ENCODE measurements at places on chromosomes 7 and 10. TPM values are rescaled to one million over a fixed set of nuclear protein-coding genes. Genes with fewer than 3 reads are reported as not detected.
A peak's percentile ranks its signal among the peaks of the same experiment; 100 is the strongest.

The ATOH7 gene
- total RNA-seq = 0.16 TPM

The TMEM213 gene
- total RNA-seq = 30.2 TPM

DNA sequence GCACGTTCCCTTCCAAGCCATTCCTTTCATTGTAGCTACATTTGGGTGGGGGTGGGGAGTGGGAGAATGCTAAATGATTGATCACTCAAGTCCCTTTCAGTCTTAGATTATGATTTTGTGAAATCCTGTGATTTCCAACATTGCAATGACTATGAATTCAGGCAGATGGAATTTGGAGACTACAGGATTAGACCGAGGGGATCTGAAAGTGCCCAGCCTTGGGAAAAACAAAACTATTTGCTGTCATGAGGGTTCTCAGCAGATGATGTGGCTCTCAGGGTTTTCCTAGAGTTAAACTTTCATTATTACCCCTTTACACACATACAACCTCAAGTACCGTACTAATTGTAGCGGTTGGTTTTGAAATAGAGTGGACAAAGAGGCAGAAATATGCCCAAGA, 4.7 kb downstream of the MACROH2A2 start:
- H3K4me1 ChIP-seq = no peaks in the 10 kb centered on the region
- no peaks in the 10 kb centered on the region for H3K27me3 ChIP-seq
- no peak overlapping the region for H3K4me3 ChIP-seq

The IL2RA gene
- 11.9 TPM for total RNA-seq

DNA sequence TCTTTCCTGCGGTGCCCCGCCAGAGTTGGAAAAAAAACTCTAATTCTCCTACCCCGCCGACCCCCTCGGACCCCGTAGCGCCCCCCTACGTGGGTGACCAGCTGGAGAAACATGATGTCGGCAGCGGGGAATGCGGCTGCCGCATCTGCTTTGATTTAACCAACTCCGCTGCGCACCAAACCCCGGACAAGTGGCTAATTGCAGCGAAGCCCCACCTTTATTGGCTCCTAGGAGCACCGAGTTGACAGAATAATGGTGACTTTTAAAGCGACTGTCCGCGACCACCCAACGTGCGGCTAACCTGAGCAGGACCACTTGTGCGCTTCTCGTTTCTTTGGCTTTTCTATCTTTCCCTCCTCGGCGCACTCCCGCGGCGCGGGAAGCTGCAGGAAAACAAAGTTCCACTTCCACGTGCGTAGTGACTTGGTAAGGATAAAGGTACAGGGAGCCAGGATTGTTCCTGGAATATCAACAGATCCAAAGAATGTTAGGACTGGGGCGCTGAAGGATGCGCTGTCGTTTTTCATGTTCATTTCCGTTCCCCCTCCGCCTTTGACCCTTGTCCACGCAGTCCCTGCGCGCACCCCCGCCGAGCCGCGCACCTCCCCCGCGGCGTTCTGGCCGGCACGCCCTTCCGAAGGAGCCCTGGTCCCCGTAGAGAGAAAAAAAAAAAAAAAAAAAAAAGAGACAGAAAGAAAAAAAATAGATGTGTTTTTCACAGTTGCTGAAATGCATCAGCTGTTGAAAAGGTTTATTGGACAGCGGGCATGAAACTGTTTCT, 1.4 kb downstream of the WNT16 start:
- H3K27me3 ChIP-seq = peaks cover 41% of the 10 kb centered on the region
- peak overlapping the region; percentile 52 for H3K4me3 ChIP-seq
- peak; percentile 43 for DNase-seq
- no peaks in the 10 kb centered on the region for H3K36me3 ChIP-seq
- H3K27ac ChIP-seq = no peak overlapping the region

The CHN2 gene
- total RNA-seq = 22.5 TPM

The SPDYE2 gene
- 0.50 TPM for total RNA-seq

DNA sequence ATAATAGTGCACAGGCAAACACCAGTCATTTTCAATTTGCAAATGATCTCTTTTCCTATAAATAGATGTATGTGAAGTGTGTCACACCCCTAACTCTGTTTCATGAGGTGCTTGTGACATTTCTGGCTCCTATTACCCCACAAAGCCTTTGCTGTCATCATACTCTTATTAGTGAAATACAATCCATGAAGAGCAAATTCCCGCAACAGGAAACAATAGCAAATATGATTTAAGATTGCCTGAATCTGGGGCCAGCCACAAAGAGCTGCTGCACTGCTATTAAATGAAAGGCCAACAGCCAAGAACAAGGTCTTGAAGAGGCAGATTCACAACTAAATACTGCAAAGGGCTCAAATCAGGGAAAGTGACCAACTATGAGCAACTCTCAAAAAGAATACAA, 96.3 kb upstream of the CAV2 start:
- DNase-seq = no peak
- no peak overlapping the region for H3K27ac ChIP-seq
- H3K36me3 ChIP-seq = no peaks in the 10 kb centered on the region
- H3K27me3 ChIP-seq = no peaks in the 10 kb centered on the region
- H3K4me1 ChIP-seq = no peaks in the 10 kb centered on the region

GRCh38 chr7:43669286-43670081, 59.8 kb downstream of the COA1 start:
- H3K36me3 ChIP-seq = no peaks in the 10 kb centered on the region
- no peak overlapping the region for H3K4me3 ChIP-seq
- H3K4me1 ChIP-seq = peaks cover 6% of the 10 kb centered on the region
- H3K27me3 ChIP-seq = no peaks in the 10 kb centered on the region

DNA sequence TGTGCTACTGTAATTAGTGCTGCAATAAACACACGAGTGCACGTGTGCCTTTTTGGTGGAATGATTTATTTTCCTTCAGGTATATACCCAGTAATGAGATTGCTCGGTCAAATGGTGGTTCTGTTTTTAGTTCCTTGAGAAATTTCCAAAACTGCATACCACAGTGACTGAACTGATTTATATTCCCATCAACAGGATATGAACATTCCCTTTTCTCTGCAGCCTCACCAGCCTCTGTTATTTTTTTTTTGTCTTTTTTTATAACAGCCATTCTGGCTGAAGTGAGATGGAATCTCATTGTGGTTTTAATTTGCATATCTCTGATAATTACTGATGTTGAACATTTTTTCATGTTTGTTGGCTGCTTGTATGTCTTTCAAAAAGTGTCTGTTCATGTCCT, 922.9 kb upstream of the LRRN3 start:
- no peaks in the 10 kb centered on the region for H3K36me3 ChIP-seq
- no peaks in the 10 kb centered on the region for H3K4me1 ChIP-seq
- no peaks in the 10 kb centered on the region for H3K27me3 ChIP-seq
- no peak overlapping the region for H3K27ac ChIP-seq

The FRMD4A gene
- total RNA-seq = 68.2 TPM

- no peaks in the 10 kb centered on the region for H3K4me1 ChIP-seq
- H3K27ac ChIP-seq = no peak overlapping the region
- H3K36me3 ChIP-seq = no peaks in the 10 kb centered on the region
- H3K27me3 ChIP-seq = no peaks in the 10 kb centered on the region
Observed at GRCh38 chr10:103742824-103743223, 112.6 kb downstream of the SH3PXD2A start.

DNA sequence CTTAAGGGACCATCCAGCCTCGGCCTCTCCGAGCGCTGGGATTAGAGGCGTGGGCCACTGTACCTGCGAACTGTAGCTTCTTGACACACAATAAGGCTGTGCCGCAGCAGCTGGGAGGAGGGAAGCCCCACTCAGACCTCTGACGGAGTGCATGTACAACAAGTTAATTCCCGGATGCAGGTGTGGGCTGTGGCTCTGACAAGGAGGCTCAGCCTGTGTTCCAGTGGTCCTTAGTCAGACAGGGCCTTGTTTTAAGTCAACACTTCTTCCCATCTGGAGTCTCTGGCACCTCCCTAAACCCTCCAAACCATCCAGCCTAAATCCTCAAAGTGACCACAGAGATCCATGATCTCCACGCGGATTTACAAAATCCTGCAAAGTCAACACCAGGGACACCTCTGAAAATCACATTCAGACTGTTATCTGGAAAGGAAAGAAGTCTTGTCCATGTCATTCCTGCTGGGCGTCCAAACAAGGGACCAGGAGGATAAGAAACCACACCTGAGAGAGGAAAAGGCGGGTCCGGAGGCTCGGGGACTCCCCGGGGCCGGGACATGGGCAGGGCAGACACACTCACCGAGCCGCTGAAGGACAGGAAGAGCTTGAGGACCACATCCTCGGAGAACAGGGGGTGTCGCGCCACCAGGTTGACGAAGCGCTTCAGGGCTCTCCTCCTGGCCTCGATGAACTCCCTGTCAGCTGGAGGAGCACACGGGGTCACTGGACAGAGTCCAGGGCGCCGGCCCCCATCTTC, 29.4 kb downstream of the NUDT1 start:
- no peaks in the 10 kb centered on the region for H3K4me1 ChIP-seq
- H3K27ac ChIP-seq = no peak overlapping the region
- H3K36me3 ChIP-seq = no peaks in the 10 kb centered on the region
- no peaks in the 10 kb centered on the region for H3K27me3 ChIP-seq
- no peak for DNase-seq

The GPR26 gene
- not detected for total RNA-seq

- no peak overlapping the region for H3K27ac ChIP-seq
- H3K4me1 ChIP-seq = no peaks in the 10 kb centered on the region
- H3K4me3 ChIP-seq = no peak overlapping the region
- no peaks in the 10 kb centered on the region for H3K27me3 ChIP-seq
Observed at GRCh38 chr7:132150711-132151110, 425.6 kb downstream of the PLXNA4 start.

GRCh38 chr7:6238309-6238925, 34.0 kb downstream of the CYTH3 start:
- H3K4me3 ChIP-seq = no peak overlapping the region
- H3K27me3 ChIP-seq = no peaks in the 10 kb centered on the region
- no peak for DNase-seq
- H3K27ac ChIP-seq = no peak overlapping the region

The PGAM2 gene
- total RNA-seq = 2.1 TPM

GRCh38 chr10:110016039-110016438, 8.3 kb downstream of the ADD3 start:
- peaks cover under 1% of the 10 kb centered on the region for H3K4me1 ChIP-seq
- H3K36me3 ChIP-seq = no peaks in the 10 kb centered on the region
- no peak overlapping the region for H3K4me3 ChIP-seq
- no peak overlapping the region for H3K27ac ChIP-seq

GRCh38 chr7:77458786-77459185, 42.6 kb upstream of the GSAP start:
- no peak for DNase-seq
- H3K4me3 ChIP-seq = no peak overlapping the region
- no peaks in the 10 kb centered on the region for H3K27me3 ChIP-seq
- no peaks in the 10 kb centered on the region for H3K4me1 ChIP-seq
- H3K27ac ChIP-seq = no peak overlapping the region
- no peaks in the 10 kb centered on the region for H3K36me3 ChIP-seq

GRCh38 chr10:24723386-24723787, 300 bp downstream of the ARHGAP21 start:
- H3K36me3 ChIP-seq = no peaks in the 10 kb centered on the region
- no peak for DNase-seq
- H3K4me1 ChIP-seq = peaks cover 17% of the 10 kb centered on the region
- H3K27ac ChIP-seq = peak overlapping the region; percentile 58
- no peak overlapping the region for H3K4me3 ChIP-seq
